ENCODE measurements at places on chromosomes 2 and 18.
A peak's percentile ranks its signal among the peaks of the same experiment; 100 is the strongest.

GRCh38 chr18:57767259-57768050, 35.7 kb downstream of the ATP8B1 start:
- DNase-seq = no peak

GRCh38 chr2:1492711-1493430, 79.6 kb downstream of the TPO start:
- DNase-seq = no peak

GRCh38 chr18:23825978-23826405, 136.7 kb downstream of the LAMA3 start:
- DNase-seq = peak; percentile 86

DNA sequence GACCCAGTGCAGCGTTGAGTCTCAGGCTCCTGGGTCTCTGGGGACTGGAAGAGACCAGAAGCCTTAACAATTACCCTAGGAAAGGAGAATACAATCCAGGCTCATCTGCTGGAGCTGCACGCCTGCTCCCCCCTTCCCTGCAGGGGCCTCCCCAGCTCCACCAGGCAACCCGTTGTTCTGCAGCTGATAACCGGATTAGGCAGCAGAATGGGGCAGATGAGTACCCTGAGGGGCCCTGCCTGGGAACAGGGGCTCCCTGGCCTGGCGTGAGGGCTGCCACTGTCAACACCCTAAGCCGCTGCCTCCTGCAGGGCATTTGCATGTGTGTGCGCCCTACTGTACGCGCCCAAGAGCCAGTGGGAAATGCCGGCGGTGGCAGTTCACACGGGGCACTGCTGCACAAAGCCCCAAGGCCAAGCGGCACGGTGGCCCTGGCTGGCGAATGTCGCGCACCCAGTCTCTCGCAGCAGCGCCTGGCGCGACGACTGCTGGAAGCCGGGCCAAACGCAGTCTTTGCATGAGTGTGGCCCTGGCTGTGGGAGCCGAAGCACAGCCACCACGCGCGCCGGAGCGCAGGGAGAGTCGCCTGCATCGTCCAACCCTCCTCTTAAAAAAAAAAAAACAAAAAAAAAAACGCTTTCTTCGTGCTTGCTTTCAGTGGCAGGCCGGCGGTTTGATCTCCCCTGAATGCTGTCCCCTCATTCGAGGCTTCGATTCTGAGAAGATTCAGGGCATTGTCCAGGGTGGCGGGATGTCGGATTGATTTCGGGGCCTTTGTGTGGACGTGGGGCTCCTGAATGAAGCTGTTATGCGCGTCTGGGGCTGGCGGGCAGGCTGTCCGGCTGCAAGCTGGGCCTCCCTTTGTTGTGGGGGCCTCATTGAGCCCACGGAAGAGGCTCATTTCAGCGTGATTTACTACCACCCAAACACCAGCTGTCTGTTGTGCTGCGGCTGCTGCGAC, 63.8 kb downstream of the SETBP1 start:
- DNase-seq = no peak

GRCh38 chr18:77178559-77178958, 46.0 kb upstream of the MBP start:
- no peak for DNase-seq

GRCh38 chr2:232898592-232899543, 28.8 kb downstream of the SNORC start:
- DNase-seq = no peak

GRCh38 chr2:198706476-198707082, 751.2 kb downstream of the SATB2 start:
- DNase-seq = no peak

DNA sequence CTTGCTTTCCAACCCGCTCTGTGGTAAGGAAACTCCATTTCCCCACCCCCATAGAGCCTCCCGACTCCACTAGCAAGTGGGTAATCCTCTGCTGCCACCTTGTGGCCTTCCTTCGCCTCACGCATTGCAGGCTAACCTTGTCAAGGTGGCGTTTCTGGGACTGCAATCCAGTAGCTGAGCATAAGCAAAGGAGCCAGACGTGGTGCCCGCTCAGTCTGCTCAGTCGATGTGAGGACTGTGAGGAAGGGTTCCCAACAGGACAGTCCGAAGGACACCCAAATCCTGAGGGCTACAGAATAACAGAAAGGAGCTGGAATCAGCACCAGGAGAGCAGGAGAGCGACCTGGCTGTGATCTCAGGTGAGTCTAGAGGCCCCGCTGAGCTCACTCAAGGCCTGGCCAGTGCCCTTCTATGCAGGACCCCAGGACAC, 144.2 kb downstream of the SUCLG1 start:
- peak; percentile 75 for DNase-seq
